ENCODE measurements at places on chromosomes 3 and 15.

GRCh38 chr15:67085818-67086636 lies 20.6 kb downstream of the SMAD3 start:
- peak; percentile 66 for DNase-seq

DNA sequence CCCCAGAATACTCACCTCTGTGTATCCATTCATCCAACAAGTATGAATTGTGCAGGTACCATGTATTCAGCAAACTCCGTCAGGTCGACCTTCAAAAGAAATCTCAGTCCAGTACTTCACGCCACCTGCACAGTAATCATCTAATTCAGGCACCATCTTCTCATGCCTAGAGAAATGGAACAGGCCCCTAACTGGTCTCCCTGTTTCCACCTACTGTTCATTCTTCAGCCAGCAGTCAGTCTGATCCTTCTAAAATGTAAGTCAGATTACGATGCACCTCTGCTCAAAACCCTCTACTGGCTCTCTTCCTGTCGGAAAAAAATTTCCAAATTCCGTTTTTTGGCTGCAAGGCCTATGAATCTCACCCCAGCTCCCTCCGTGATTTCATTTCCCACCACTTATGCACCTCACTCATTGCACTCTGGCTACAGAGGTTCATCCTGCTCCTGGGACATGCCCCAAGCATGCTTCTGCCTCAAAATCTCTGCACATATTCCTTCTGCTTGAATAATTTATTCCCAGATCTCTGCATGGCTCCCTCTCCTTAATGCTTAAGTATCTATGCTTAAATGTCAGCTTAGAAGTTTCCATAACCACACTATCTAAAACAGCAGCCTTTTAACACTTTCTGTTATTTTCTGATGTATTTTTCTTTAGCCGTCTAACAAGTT lies 47.5 kb upstream of the PPP2R3A start:
- no peak for DNase-seq

DNA sequence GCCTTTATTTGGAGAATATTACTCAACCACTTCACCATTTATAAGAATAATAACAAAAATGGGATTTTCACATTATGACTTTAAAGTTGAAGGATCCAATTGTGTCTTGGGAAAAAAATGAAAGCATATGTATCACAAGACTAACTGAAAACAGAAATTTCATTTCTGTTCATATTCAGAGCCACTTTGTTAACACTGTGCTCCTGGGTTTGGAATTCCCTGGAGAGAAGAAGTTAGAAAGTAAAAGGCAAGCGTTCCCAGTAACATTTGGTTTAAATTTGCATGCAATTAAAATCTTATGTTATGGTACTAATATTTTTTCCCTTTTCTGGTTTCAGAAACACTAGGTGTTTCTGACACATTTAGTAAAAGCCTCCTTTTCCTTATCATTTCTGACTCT lies 230.8 kb downstream of the RBMS3 start:
- no peak for DNase-seq

- DNase-seq, result no peak
Observed at GRCh38 chr15:75181780-75182179, 19.9 kb upstream of the C15orf39 start.

GRCh38 chr15:88571852-88572259 lies 25.4 kb upstream of the DET1 start:
- DNase-seq, result no peak

DNA sequence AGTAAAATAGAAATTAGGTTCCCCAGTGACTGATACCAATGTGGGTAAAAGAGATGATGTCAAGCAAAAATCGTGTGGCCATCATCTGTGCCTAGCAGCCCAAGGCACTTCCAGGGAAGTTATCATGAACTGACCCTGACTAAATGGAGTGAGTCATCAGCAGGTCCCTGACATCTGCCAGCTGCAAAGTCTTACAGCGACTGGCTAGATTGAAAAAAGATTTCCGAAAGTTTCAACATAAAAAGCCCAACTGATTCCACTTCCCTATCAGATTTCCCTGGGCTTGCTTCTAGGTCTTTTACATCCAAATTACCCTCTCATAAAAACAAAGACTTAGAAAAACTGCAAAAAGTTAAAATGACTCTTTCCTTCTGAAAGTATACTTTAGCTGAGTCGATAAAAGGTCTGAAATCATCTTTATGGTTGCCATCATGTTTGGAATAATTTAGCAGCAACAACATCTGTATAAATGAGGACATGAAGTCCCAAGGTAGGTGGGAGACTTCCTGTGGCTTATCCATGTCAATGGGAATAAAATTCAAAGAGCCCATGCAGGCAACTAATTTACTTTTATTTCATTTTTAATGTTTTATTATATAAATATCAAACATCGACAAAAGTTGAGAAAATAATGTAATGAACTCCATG lies 342.8 kb downstream of the ERC2 start:
- DNase-seq, result no peak

DNA sequence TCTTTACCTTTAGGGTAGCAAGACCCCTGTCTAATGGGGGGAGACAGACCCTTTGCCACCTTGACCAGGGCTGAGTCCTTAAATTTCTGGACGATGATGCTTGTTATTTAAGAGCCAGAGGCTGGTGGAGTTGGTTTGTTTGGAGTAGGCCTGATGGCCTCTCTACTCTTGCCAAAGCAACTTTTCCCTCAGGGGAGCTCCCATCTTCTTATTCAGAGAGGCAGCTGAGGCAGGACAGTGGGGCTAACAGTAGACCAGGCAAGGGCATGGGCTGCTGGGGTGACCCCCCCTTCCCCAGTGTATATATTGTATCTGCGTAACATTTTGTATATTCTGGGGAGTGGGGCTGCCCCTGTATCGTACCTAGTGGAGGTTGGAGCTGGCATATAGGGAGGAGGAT lies 10.3 kb downstream of the RPS17 start:
- no peak for DNase-seq

DNA sequence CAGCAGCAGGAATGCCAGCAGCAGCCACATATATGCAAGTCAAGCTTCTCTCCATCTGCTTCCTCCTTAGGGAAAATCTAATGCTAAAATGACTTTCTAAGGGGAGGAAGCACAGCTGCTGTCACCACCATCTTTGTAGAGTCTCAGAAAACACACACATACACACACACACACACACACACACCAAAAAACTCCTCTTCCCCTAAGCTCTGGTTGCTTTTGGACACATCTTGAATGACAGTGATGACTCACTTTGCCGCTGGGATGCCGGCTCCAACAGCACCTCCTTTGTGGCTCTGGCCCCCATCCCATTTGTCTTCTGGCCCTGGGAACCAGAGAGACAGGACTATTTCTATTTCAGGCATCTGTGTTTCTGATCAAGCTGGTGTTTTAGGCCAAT lies 124.8 kb upstream of the GOLIM4 start:
- no peak for DNase-seq

DNA sequence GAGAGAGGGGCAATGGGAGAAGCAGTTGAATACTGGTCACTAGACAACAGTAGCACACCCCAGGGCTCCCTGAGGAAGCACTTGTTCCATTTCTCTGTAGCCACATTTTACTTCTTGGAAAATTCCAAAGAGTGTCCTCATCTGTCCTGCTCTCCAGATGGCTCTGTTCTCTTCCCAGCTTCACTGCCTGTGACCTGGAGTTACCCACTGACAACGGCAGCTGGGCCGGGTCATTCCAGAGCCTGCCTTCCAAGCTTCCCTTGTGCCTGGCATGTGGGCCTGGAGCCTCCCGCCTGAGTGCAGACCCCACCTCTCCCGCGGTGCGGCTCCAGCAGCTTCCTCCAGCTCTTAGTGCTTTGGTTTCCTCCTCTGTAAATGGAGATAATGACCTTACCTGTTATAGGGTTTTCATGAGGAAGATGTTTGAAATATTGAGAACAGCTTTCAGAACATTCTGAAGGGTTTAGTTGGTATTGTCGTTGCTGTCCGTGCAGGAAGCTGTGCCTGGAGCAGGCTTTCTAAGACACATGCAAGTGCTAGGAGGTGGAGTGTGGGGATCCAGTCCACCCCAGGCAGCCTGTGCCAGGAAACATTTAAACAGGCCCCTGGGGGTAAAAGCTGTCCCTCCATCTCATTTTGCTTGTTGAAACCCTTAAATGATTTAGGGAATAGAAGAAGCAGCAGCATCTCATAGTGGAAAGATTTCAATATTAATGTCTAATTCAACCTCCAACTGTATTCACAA lies 24.8 kb downstream of the EFCC1 start:
- DNase-seq, result no peak

- no peak for DNase-seq
Observed at GRCh38 chr3:76132154-76132470, 346.8 kb upstream of the ZNF717 start.

- DNase-seq, result no peak
Observed at GRCh38 chr15:22861161-22861560, 22.7 kb downstream of the NIPA2 start.

GRCh38 chr3:140467104-140467577 lies 210.7 kb upstream of the TRIM42 start:
- no peak for DNase-seq

GRCh38 chr3:117540597-117540996 lies 831.0 kb downstream of the TUSC7 start:
- DNase-seq, result no peak

GRCh38 chr3:149174901-149175300 lies 45.5 kb downstream of the HPS3 start:
- DNase-seq, result no peak

DNA sequence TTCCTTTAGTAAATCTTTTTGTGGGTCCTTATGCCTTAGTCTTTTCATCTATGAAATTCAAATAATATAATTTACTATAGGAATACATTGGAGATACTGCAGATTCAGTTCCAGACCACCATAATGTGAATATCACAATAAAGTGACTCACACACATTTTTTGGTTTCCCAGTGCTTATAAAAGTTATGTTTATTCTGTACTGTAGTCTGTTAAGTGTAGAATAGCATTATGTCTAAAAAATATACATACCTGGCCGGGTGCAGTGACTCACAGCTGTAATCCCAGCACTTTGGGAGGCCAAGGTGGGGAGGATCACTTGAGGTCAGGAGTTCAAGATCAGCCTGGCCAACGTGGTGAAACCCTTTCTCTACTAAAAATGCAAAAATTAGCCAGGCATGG lies 53.9 kb upstream of the PAQR5 start:
- DNase-seq, result no peak

DNA sequence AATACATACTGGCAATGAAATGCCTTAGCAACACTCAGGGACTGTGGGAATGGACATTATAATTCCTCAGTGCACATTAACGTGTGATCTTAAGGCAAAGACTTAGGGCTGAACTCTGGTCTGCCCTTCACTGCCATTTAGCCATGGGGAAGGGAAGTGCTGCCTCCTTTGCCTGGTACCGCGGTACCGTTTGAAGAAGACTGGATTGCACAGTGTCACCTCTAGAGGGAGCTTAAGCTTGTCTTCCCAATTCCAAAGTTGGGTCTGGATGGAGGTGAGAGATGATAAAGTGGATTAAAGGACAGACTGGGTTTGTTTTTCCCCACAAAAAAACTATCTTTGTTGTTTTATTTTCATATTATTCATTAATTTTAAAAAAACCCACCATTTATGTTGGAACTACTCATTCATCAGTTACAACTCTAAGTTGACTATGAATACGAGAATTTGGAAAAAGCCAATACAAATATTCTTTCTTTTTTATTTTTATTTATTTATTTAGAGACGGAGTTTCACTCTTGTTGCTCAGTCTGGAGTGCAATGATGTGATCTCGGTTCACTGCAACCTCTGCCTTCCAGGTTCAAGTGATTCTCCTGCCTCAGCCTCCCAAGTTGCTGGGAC lies 60.0 kb upstream of the SYN2 start:
- no peak for DNase-seq

- no peak for DNase-seq
Observed at GRCh38 chr3:152505926-152506325, 237.2 kb downstream of the MBNL1 start.

- DNase-seq, result no peak
Observed at GRCh38 chr3:100602506-100603444, 6.6 kb upstream of the ADGRG7 start.

DNA sequence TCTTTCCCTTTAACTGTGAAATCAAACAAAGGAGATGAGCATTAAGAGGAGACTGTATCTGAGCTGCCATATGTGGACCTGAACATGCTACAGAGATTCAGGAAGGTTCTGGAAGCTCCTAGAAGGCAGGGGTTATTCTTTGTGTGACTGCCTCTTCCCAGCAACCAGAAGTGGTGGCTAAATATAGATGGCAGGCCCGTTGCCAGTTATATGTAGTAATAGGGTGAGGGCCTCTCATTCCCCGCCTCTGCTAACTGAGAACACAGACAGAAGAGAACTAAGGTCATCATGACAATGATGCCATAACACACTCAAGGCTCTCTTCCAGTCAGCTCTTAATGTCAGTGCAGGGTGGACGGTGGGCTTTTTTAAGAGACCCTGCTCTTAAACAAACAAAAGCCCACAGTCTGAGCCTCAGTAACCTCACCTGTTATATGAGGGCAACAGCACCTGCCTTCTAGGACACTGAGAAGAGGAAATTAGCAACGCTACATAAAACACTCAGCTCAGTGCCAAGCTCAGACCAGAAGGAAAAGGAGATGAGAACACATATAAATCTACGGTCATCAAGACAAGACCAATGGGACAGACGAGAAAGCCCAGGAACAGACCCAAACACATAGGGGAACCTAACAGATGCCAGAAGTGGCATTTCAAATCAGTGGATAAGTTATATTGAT lies 22.3 kb downstream of the CFAP92 start:
- DNase-seq, result no peak

- no peak for DNase-seq
Observed at GRCh38 chr3:157999246-157999645, 107.0 kb downstream of the SHOX2 start.

DNA sequence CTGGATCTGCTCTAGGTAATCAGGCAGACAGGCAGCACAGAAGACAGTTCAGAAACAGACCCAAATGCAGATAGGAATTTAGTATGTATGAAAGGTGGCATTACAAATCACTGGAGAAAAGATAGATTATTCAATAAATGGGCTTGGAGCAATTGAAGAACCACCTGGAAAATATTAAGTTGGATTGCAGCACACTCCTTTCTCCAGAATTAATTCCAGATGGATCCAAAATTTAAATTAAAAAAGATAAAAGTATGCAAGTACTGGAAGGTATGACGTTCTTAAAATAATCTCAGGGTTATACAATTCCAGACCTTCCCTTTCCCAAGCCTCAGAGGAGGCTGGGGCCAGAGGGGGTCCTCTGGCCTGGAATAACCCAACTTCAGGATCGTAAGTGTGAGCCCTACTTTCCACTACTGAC lies 32.5 kb downstream of the HRH1 start:
- no peak for DNase-seq

- peak; percentile 31 for DNase-seq
Observed at GRCh38 chr3:13233487-13234485, 160.6 kb upstream of the IQSEC1 start.

- no peak for DNase-seq
Observed at GRCh38 chr3:13217736-13218540, 144.7 kb upstream of the IQSEC1 start.
